ENCODE measurements at places on chromosomes 1 and 21. TPM values are rescaled to one million over a fixed set of nuclear protein-coding genes. Genes with fewer than 3 reads are reported as not detected.

DNA sequence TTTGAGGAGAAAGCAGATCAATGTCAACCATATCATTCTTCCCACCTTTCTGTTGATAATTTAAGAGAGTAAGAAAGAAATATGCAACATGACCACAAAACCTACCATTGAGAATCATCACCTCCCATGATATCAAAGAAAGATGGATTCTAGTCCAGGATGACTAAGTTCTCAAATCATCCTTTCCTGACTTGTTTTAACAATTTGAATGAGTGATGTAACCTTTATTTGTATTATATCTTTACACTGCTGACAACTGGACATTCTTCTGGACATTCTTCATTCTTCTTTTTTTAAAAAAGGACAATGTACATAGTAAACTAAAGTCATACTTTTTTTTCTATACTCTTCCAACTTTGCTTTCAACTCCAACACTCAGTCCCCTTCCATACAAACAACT is 9.5 kb downstream of the PSMB4 start:
- DNase-seq: no peak

DNA sequence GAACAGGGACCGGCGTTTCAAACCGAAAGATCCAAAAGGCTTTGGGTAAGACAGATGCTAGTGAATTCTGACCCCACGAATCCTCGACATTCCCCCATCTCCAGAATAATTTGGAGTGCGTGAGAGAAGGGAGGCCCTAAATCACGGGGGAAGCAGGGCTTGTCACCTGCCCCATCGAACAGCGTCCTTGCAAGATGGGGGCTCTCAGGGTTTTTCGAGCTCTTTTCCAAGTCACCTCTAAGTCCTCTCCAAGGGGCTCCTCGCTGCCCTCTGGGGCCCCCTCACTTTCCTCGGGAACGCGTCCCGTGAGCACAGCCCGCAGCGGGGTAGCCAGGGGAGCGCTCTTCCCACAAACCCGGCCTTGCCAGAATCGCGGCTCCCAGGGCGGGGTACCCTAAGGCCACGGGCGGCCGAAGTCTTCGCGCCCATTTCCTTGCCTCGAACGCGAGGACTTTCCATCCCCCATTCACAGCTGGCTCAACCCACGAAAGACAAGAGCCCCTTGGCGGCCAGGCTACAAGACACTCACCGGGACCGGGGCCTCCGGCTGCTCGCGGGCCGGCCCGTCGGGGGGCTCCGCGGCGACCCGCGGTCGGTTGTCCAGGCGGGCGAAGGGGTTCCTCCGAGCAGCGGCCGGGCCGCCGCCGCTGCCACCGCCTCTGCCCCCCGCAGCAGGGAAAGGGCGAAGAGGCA is 546 bp downstream of the DONSON start:
- DNase-seq: peak; percentile 41

DNA sequence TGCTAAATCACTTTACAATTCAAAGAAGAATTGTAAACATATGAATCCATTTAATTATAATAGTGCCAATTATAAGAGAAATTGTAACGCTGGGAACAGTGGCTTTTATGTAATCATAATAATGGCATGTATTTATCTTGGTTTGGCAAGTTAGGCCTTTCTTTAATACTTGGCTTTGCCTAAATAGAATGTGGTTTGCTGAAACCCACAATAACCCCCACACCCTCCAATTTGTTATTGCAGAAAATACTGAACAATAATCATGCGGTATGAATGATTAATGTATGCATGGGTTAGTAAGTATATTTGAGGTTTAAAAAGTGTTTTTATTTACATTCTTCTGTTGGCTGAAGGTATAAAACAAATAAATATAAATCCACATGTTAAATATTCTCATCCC is 138.2 kb downstream of the NFIA start:
- no peak for DNase-seq

Gene RGS13
- 0.51 TPM for total RNA-seq

Gene DNAH14
- total RNA-seq: under 0.01 TPM

Data from uterus (tissue), 4 donors.